ENCODE measurements at places on chromosomes 3 and 15. TPM values are rescaled to one million over a fixed set of nuclear protein-coding genes. Genes with fewer than 3 reads are reported as not detected.
A peak's percentile ranks its signal among the peaks of the same experiment; 100 is the strongest.

GRCh38 chr3:126212250-126212619 is 31.8 kb upstream of the ALDH1L1 start:
- H3K4me3 ChIP-seq = peak overlapping the region; percentile 58
- peak overlapping the region; percentile 73 for H3K27ac ChIP-seq
- peaks cover 6% of the 10 kb centered on the region for H3K27me3 ChIP-seq
- H3K36me3 ChIP-seq = no peaks in the 10 kb centered on the region

The C15orf62 gene
- 4.7 TPM for total RNA-seq

The PCSK6 gene
- 19.7 TPM for total RNA-seq

The NGLY1 gene
- 41.0 TPM for total RNA-seq

The UROC1 gene
- not detected for total RNA-seq

GRCh38 chr15:45162771-45163507 is 24.8 kb downstream of the SHF start:
- no peak overlapping the region for H3K4me3 ChIP-seq
- H3K27me3 ChIP-seq = no peaks in the 10 kb centered on the region
- no peaks in the 10 kb centered on the region for H3K4me1 ChIP-seq
- DNase-seq = no peak

The NRROS gene
- 13.9 TPM for total RNA-seq

DNA sequence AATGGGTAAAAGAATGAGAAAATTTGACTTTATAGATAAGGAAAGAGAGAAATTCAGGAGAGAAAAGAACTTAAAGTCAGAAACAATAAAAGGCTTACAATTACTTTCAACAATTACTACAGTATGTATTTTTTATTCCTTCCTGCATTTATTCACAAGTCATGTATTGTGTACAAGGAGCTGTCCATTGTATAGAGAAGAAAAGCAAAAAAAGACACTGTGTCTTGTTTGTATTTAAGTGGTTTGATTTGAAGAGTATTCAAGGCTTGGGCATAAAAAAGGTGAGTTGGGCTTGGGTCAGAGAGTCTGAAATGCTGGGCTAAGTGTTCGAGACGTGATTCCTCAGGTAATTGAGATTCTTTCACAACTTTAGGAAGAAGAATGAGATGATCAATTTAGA is 394.2 kb upstream of the ROBO2 start:
- H3K27me3 ChIP-seq = no peaks in the 10 kb centered on the region
- no peaks in the 10 kb centered on the region for H3K4me1 ChIP-seq
- H3K4me3 ChIP-seq = no peak overlapping the region
- no peak for DNase-seq
- no peak overlapping the region for H3K27ac ChIP-seq

The SATB1 gene
- 51.1 TPM for total RNA-seq

DNA sequence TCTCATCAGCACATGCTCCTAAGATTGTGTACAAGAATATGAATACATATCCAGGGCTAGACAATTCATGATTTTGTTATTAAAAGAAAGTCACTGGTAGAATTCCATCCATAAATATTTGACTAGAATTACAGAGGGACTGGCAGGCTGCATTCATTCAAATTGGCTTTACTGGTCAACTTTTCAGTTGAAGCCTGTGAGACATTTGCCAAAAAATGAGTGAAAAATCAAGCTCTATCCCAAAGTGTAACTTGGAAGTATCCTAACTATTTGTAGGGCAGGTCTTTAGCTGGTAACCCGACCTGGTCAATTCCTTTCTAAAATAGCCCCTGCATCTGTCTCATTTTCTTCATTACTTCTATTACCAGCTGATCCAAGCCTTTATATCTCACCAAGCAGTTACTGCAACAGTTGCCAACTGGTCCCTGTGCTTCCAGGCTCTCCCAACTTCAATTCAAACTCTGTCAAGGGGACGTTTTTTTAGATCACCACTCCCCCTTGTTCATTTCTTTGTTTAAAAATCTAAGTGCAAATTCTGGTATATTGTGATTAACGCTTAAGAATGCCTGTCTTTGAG is 173.1 kb upstream of the TBL1XR1 start:
- H3K27me3 ChIP-seq = no peaks in the 10 kb centered on the region
- H3K36me3 ChIP-seq = no peaks in the 10 kb centered on the region
- DNase-seq = no peak

Data from breast epithelium (tissue), 4 donors.